ENCODE measurements at places on chromosomes 2 and 18.
A peak's percentile ranks its signal among the peaks of the same experiment; 100 is the strongest.

DNA sequence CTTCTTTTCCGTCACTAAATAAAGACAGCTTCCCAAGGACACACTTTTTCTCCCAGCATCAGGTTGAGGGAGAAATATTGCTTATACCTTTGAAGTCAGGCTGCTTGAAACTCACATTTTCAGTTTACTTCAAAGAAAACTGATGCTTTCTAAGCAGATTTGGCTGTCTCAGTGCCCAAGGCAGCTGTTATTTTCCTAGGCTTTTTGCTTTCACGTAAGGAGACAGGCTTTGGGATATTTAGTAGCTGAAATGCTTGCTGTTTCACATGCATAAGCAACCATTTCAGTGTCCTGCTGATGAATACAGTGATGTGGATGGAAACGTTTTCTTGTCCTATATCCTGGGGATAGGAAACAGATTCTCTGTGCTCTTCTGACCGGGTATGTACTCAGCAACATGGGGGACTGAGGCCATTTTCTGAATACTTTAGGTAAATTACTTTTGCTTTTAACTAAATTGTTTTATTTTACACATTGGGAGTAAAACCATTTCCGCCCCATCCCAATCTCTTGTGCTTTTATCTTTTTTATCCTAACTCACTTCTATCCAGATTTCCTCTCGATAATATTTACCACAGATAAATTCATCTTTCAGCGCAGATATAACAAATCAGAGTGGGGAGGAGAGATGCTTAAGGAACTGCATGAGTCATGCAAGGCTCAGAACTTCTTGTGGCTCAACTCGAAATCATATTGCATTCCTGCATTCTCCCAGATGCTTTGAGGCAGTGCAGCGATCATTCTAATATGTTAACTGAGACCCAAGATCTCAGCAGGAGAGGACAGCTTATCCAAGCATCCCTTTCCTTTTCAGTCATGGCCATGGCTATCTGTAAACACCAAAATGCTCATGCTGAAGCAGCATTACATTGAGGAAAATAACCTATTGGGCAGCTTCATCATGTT is 22.2 kb downstream of the GALR1 start:
- no peak for DNase-seq

- DNase-seq = no peak
Observed at GRCh38 chr18:3790703-3791102, 340.7 kb downstream of the TGIF1 start.

GRCh38 chr2:10331702-10332401 is 29.1 kb downstream of the HPCAL1 start:
- peak; percentile 41 for DNase-seq

- no peak for DNase-seq
Observed at GRCh38 chr2:1405967-1406366, 7.3 kb upstream of the TPO start.
